Activated CD4-positive, alpha-beta T cell treated with anti-CD3 and anti-CD28 coated beads for 24 hours (primary cell): ENCODE measurements at places on chromosomes 2 and 18.

DNA sequence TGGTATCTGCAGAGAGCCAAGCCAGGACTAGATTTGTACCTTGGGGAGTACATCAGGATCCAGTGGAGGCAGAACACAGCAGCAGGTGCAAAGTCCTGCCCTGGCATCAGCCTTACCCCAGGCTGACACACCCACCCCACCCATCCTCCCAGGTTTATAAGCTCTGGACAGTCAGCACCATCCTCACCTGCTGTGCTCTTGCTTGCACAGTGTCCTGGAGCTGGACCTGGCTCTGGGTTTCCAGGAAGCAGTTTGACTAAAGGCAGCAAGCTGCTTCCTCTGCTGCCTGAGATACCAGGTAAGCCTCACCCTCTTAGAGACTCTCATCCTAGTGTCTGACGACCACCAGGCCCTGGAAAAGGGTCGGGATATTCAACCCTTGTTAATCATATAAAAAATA, at the start of gene SULT1C3:
SULT1C3 (plus strand) TSS at position 183 of the 400 bp plus-strand sequence. CDS start 7,227 bp downstream, outside the sequence.
- DNase-seq: no peak

DNA sequence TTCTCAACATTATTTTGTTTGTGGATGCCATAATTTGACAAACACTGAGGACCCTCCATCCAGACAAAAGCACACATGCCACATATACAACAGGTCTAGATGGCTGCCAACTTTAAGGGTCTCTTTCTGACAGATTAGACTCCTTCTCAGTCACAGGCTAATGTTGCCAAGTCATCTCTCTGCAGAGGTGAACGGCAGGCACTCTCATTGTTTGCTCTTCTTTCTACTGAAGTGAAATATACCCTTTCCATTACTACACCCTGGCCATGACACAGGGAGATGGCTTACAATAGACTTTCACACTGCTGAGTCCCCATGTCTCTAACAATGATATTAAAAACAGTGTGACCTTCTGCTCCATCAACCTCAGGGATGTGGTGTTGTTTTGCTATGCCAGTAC, 47.5 kb upstream of the ZNF397 start:
- DNase-seq: no peak

DNA sequence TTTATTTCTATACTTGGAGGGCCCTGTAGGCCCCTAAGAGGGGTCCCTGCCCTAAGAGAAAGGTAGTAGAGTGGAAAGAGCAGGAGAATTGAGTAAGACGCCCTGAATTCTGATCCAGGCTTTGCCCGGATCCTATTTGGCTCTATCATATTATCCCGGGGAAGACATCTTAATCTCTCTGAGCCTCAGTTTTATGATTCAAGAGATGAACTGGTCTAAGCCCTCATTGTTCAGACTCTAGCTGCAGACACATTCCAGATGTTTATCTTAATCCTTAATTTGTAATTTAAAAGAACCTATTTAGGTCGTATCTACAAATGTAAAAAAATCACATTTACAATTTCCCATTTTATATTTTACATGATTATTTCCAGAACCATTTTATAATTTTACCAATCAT, 220.1 kb downstream of the AGPS start:
- no peak for DNase-seq

- DNase-seq: no peak
Measured at GRCh38 chr2:170716851-170717598, 1.9 kb downstream of the SP5 start.

- DNase-seq: no peak
Measured at GRCh38 chr2:227124811-227125210, 39.2 kb downstream of the COL4A4 start.

- DNase-seq: no peak
Measured at GRCh38 chr18:22114526-22115321, 54.7 kb upstream of the GATA6 start.

- no peak for DNase-seq
Measured at GRCh38 chr2:212494418-212495020, 44.1 kb downstream of the ERBB4 start.

DNA sequence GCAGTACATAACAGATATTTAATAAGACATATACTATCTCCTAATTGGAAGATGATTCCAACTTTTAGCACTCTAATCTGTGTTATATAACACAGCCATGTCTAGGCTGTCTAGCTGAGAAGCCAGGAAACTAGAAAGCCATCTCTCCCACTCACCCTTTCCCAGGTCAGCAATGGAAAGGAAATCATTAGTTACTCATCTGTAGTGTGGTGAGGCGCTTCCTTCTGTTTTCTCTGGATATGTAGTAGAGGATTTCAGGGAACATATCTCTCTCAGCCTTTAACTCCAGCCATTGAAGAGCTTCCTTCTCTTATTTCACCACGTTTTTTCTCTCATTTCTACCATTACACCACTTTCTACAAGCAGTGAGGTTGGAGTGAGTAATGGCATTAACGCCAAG, 19.4 kb downstream of the RBBP8 start:
- DNase-seq: no peak

DNA sequence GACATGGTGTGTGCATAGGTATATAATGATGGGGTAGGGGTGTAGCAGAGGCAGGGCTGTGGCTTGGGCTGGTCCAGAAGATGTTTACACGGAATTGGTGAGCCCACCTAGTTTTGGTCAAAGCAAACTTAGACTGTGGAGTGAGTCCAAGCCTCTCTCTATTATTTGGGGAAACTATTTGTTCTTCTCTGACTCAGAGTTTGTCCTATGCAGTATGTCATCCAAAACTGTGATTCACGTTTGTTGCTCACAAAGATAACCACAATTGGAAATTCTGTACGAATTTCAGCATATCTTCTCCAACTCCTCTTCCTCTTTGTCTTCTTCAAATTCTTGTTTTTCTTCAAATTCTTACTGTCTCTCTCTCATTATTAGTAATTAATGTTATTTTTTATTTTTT, 292.9 kb downstream of the XIRP2 start:
- DNase-seq: no peak

DNA sequence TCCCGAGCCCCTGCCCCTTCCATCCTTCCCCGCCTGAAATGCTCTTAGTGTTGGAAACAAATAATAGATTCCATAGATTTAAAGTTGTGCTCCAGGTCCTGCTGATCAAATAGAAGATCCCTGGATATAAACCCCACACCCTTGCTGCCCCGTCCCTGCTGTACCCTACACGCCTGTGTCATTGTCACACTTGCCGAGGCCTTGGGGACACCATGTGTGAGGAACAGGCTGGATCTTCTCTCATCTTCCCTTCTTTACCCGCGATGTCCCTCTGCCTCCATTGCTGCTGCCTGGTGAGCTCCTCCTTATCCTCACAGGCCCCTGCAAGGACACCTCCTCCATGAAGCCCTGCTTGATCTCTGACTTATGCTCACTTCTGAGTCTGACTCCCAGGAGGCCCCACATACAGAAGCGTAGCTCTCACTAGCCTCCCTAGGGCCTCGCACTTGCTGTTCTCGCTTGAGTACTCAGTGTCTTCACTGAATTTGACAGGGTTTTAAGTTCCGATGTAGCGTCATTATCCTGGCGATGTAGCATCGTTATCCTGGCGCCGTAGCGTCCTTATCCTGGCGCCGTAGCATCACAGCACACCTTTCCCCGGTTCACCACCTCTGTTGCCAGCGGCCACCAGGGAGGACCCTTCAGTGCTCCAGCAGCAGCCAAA, 221.9 kb downstream of the NDUFA10 start:
- no peak for DNase-seq

- DNase-seq: no peak
Measured at GRCh38 chr2:221447310-221447709, 124.8 kb downstream of the EPHA4 start.

GRCh38 chr2:157315901-157316300, 9.7 kb downstream of the ERMN start:
- no peak for DNase-seq

DNA sequence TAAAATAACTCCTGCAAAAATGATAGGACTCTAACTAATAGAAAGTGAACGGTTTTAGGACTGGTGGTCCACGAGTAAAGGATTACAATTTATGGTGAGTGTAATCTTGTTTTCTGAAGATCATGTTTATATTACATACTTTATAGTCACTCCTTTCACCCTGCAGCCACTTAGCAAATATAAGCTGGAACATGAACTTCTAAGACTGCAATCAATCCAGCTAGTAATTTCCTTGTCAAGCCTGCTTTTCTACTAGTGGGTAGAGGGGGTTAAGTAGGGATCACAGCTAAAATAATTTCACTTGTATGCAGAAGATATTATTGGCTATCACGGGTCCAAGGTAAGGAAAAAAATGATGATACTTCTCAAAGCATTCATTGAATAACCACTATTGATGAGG, 125.5 kb upstream of the NETO1 start:
- no peak for DNase-seq

- no peak for DNase-seq
Measured at GRCh38 chr18:23302851-23303527, 150.1 kb upstream of the RIOK3 start.

- no peak for DNase-seq
Measured at GRCh38 chr2:208466151-208466919, 59.7 kb downstream of the PTH2R start.

DNA sequence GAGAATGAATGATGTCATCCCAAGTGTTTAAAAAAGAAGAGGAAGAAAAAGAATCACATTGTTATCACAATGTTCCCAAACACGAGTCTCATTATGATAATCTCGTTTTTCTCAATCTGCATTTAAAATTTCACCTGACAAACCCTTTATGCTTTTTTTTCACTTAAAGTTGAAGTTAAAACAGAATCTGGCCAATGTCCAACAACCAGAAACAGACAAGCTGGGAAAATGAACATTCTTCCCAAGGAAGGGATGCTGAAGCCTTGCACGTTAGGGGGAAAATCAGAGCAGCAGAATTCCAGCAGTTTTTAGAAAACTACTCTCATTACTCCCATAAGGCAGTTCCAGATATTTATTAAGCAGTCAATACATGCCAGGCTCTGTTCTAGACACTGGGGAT, 245.3 kb downstream of the TMEM182 start:
- DNase-seq: no peak

DNA sequence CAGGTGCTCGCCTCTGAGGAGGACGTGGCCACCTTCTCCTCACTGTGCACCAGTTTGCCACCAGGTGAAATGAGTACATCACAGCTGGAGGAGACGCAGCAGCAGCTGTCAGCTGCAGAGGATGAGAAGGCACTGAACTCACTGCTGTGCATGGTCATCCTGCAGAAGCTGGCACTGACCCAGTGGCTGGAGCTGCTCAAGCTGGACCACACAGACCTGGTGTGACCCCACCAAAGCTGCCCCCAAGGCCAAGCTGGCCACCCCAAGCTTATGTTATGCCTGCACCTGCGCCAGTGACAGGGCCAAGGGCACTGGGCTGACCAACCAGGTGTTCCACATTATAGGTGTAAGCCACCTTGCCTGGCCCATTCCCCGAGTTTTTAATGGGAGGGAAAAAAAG, 19.3 kb downstream of the CLK1 start:
- no peak for DNase-seq

- DNase-seq: no peak
Measured at GRCh38 chr18:54769526-54770464, 58.5 kb upstream of the RAB27B start.

DNA sequence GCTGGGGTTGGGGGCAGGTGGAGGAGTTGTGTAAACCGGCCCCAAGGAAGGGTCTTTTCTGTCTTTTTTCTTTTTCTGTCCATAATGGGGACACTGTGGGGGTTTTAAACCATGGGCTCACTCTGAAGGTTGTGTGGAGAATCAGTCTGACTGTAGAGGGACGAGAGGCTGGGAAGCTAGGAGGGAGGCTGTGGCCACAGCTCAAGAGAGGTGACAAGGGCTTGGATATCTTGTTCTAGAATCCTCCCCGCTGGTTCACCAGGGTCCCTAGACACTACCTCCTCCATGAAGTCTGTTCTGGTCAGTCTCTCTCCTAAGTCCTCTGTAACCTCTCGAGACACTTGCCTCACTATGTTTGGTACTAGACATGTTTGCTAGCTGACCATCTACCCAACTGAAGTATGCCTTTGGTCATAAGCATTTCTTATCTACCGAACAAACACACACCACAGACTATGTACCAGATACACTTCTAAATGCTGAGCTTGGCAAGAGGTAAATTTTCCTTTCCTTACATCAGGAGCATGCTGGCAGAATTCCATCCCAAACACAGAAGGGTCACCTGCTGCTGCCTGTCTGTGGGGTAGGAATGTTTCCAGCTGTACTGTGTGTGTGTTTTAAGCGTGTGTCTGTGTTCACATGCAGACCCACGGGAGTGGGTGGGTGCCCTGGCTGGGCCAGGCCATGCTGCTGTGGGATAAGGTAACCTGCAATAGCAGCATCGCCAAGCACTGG, 69.6 kb upstream of the MGAT4A start:
- DNase-seq: no peak

DNA sequence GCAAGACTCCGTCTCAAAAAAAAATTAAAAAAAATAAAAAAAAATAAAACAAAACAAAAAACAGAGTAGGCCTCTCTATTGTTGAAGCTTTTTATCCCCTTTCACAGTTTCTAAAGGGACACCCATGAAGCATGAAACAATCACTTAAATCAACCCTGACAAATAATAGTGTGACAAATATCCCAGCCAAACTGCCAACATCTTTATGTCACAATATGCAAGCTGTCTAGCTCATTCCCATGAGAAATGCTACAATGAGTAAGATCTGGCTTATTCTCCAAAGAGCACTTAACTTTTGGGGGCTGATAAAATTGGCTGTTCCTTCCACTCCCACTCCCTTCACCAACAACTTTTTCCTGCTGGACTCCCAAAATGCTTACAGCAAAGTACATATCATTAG, 21.7 kb upstream of the ABCA12 start:
- DNase-seq: no peak

DNA sequence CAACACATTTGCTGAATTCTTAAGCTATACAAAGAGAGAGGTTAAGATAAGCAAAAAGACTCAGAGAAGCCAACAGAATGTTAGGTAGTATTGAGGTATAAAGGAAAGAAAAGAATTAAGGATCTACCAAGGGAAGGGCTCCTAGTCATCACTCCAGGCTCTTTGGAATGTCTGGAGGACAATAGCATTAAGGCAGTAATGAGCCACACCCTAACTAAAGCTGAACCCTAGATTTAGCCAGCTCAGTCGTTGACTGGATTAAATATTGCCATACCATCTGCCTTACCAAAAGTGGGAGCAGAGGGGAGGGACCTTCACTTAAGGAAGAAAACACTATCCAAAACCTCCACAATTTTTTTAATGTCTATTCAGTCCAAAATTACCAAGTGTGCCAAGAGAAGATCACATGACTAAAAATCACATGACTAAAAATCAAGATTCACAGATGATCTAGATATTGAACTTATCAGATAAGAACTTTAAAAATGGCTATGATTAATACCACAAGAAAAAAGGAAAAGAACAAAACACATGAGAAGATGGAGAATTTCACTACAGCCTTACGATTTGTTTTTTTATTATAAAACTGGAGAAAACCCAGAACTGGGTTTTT, 59.7 kb downstream of the EXOC6B start:
- no peak for DNase-seq
